ENCODE measurements at places on chromosomes 2 and 18.

GRCh38 chr18:76530846-76531245, 35.8 kb upstream of the ZNF516 start:
- no peak for DNase-seq

- no peak for DNase-seq
These were observed 24.5 kb upstream of the RAPH1 start for GRCh38 chr2:203559641-203560040.

GRCh38 chr2:10032746-10033105, 10.6 kb upstream of the KLF11 start:
- no peak for DNase-seq

GRCh38 chr2:100237163-100237562, 85.1 kb downstream of the LONRF2 start:
- no peak for DNase-seq

GRCh38 chr18:74514860-74515495, 18.8 kb downstream of the CNDP2 start:
- no peak for DNase-seq

DNA sequence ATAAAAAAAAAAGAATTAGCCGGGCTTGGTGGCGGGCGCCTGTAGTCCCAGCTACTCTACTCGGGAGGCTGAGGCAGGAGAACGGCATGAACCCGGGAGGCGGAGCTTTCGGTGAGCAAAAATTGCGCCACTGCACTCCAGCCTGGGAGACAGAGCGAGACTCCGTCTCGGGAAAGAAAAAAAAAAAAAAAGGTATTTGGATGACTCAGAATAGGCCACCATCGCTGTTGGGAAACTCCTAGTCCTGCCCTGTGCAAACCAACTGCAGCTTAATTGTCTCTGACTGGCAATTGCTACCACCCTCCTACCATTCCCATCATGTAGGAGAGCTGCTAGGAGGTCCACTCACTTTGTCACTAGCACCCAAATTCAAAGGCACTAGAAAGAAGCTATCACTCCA, 43.5 kb downstream of the ATP8B1 start:
- DNase-seq, result no peak

DNA sequence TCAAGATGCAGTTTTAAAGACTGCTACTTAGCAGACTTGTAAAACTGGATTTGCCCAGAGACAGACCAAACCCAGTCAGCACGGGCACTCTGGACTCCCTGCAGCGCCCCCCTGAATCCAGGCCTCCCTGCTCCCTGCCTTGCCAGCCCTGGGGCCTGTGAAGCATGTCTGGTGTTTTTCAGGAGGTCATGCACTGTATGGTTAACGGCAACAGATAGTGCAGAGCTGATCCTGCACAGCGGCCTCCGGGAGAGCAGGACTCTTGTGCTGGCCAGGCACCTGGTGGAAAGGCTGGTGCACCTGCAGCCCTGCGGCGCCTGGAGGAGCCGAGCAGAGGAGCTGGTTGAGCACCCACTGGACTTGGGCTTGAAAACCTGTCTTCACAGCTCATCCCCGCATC, 30.4 kb downstream of the HDAC4 start:
- DNase-seq, result no peak

DNA sequence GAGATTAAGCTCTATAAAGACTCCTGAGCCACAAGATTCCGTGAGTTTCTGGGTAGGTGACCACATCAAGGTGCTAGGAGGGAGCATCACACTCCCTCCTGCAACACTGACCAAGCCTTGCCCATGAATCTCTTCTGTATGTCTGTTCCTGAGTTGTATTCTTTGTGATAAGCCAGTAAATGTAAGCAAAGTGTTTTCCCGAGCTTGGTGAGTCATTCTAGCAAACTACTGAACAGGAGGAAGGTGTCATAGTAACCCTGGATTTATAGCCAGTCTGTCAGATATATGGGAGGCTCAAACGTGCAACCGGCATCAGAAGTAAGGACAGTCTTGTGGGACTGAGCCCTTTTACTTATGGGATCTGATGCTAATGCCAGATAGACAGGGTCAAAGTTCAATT, 346.1 kb upstream of the KYNU start:
- no peak for DNase-seq

DNA sequence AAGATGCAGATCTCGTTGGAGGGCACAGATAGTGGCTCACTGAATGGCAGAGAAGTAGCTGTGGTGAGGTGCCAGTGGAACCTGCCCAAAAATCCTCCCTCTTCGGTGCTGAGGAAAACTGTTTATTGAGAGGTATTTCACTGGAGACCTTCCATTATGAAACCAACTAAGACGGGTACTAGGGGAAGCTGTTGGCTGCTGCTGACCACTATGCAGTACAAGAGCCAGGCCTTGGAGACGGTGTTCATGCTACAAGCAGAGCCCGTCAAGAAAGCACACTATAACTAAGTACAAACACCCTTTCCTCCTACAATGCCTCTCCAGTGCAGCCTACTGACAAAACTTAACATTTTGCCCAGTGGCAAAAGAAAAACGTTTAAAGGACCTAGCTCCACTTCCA, 4.6 kb downstream of the ARL5A start:
- no peak for DNase-seq

DNA sequence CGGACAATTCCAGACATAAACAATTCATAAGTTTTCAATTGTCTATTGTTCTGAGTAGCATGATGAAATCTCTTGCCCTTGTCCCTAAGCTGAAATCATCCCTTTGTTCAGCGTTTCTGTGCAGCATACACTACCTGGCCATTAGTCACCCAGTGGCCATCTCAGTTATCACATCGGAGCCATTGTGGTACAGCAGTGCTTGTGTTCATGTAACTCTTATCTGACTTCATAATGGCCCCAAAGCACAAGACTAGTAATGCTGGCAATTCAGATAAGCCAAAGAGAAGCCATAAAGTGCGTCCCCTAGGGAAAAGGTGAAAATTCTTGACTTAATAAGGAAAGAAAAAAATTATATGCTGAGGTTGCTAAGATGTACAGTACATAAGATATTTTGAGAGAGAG, 127.2 kb downstream of the FHOD3 start:
- DNase-seq, result no peak

GRCh38 chr18:26133652-26134051, at the start of gene PSMA8:
Gene PSMA8 (plus strand): TSS chr18:26133869. CDS start chr18:26133966, 97 bp downstream.
- peak; percentile 53 for DNase-seq

DNA sequence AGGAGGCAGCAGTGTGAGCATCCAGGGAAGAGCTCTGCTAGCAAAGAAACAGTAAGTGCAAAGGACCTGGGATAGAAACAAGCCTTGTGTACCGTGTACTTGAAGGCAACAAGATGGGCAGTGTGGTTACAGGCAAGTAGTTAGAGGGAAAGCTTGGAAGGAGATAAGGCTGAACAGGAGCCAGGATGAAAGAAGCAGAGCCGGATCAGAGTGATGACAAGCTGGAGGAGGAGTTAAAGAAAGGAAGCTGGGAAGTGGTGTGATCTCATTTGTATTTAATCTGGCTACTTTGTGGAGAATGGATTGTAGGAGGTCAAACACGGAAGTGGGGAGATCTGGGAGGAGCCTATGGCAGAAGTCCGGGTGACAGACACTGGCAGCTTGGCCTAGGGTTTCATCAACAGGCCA, 44.7 kb upstream of the VPS54 start:
- DNase-seq, result no peak

- DNase-seq, result no peak
These were observed 31.1 kb downstream of the HK2 start for GRCh38 chr2:74864728-74865722.

DNA sequence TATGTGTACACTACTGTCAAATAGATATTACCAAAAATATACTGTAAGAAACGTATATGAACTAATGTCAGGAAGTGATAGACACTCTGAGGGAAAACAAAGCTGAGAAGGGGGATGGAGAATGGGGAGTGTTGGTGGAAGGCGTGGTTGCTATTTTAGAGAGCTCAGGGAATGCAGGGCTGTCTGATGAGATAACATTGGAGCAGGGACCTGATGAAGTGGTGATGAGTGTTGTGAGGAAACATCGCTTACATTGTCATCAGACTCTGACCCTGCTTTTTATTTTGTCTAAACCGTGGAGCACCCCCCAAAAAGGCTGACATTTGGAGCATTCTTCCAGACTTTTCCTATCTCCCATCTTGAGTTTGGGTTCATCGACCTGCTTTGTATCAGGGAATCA, 194.7 kb downstream of the LTBP1 start:
- DNase-seq, result no peak

DNA sequence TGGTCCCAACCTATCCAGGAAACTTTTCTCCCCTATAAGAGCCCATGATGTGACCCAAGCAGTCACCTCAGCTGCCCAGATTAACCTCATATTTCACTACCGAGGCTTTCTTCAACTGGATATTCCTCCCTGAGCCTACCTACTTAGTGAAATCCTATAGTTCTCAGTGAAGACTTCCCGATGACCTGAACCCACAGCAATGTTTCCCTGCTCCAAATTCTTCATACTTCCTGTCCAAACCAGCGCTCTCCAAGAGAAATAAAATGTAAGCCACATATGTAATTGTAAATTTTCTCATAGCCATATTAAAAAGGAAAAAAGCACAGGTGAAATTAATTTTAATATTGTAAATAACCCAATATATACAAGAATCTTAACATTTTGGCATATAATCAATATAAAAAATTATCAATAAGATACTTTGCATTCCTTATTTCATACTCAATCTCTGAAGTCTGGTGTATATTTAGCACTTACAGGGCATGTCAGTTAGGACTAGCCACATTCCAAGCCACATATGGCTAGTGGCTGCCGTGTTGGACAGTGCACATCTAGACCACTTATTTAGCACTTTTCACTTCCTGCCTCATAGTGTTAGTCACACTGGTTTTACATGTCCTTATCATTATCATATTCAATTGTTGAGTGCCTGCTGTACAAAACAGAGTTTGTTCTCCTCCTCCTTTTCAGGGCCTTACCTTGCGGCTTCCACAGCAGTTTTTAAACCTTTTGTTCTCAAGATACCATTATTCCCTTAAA, 1.9 kb upstream of the STAT4 start:
- DNase-seq, result no peak

- DNase-seq, result no peak
These were observed 78.8 kb downstream of the PIEZO2 start for GRCh38 chr18:11070593-11070992.

GRCh38 chr2:163658556-163658955, 77.3 kb downstream of the FIGN start:
- DNase-seq, result no peak

- no peak for DNase-seq
These were observed 11.1 kb upstream of the INO80C start for GRCh38 chr18:35508746-35509338.

DNA sequence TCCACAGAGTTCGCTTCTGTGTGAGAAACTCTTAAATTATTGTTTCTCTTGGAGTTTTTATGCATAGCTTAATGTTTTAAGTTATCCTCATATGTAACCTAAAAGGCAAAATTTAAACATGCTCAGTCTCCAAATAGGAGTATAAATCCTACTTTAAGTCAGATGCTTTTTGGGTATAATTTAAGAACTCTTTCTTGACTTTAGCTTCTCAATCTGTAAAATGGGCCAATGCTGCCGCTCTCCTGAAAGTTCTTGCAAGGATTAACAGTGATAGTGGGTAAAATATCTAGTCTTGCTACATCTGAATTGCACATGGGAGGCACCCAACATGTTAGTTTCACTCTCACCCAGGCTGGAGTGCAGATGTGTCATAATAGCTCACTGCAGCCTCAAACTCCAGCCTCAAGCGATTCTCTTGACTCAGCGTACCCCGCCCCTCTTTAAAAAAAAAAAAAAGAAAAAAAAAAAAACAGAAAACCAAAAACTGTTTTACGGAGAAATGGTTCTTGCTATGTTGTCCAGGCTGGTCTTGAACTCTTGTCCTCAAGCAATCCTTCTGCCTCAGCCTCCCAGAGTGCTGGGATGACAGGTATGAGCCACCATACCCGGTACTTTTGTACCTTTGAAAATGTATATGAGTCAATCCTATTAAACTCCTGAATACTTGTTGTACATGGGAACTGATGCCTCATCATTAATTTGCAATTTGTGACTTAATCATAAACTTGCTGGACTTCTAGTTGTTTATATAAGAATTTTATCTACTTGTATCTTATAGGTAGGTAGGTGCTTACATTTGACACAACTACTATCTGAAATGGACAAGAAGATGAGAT, 1.8 kb downstream of the FBXO48 start:
- peak; percentile 63 for DNase-seq

GRCh38 chr2:83068714-83069113, 1390.4 kb downstream of the SUCLG1 start:
- DNase-seq, result no peak
